ENCODE measurements at places on chromosomes 1 and 21. TPM values are rescaled to one million over a fixed set of nuclear protein-coding genes. Genes with fewer than 3 reads are reported as not detected.

DNA sequence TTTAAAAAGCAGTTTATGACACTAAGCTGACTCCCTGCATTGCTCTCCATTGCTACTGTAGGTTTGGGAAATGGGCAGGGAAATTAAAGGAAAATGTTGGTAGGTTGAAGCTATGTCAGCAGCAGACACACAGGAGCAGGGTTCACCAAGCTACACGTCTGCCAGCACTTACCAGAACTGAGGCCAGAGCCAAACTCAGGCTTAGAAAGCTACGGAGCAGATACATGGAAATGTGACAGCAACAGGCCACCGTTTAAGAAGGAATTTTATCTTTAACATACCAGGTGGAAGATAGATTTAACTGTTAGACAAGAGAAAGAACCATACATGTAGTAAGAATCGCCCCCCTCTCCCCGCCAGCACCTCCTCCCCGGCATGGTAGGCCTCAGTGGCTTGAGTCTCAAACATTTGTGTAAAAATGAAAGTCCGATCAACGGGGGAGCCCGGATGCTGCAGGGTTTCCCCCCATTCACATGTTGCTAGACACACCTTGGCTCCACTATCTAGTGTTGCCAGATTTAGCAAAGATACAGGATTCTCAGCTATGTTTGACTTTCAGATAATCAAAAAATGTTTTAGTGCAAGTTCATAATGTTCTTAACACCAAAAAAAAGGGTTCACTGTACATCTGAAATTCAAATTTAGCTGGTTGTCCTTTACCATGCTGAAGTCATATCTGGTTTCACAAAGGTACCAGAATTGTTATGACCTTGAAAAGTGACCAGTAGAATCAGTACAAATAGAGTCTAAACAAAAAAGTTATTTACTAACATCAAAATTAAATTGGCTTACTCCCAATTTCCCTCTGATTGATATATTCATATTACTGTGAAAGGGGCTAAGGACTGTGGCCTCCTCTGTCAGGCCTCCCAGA, 6.7 kb downstream of the OR2T11 start:
- DNase-seq: no peak

- DNase-seq: no peak
These were observed 665.0 kb downstream of the SMYD3 start for GRCh38 chr1:245842106-245842505.

DNA sequence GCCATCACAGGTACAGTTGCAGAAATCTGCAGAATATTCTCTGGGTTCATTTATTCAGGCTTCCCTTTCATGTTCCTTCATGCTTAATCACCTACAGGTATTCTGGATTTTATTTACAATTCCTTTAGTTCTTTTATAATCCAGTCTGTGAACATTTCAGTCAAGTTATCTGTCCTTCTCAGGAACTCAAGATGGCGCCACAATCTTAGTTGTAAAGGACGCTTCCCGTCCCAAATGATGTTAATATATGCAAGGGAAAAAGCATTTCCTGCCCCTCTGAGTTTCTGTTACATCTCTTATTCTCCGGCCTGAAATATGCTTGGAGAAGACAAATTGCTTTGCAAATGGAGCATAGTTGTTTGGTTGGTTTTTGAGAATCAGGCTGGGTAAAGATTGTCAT, 19.3 kb downstream of the F3 start:
- peak; percentile 65 for DNase-seq

DNA sequence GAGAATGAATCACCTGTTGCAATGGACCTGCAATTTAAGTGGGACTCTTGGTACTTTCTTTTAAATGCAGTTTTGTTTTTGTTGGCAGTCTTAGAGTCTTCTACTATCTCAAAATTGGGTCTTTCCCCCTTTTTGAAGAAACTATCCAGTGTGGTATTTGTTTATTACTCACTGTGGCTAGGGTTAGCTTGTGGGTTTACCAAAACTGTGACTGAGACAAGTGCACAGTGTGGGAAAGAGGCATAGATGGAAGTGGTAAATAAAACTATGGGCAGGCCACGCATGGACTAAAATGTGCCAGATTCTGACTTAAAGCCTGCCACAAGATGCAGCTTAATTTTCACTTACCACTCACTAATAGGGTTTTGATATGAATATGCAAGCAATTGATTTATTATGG, 1441.7 kb downstream of the PLA2G4A start:
- DNase-seq: no peak

DNA sequence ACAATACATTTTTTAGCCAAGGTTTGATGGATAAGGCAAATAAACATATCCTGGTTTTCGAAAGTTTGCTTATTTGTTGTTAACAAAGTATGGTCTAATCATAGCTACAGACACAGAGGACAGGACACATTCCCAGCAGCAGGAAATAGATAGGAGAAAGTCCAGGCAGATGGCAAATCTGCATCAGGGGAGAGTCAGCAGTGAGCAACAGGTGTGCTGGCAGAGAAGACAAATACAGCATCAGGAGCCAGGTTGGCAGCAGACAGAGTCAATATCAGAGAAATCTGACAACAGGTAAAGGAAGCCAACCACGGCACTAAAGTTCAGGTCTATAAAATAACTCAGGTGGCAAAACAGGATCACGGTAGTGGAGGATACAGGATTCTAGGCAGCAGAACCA, 210.7 kb upstream of the PTBP2 start:
- no peak for DNase-seq

DNA sequence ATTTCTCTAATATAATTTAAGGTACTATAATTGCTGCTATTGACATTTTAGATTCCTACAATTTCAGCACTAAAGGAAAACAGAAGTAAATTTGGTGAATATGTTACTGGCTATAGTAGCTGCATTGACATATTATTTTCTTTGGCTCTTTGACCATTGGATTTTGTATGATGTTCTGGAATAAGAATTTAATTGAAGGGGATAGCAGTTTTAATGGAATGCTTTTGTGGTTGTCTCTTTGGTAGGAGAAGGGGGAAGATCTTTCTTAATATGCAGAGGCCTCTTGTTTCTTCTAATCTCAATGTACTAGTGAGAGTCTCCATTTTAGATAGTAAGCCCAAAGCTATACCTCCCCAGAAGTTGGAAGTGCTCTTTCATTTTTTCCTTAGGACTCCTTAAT, 6.9 kb downstream of the DTL start:
- no peak for DNase-seq

DNA sequence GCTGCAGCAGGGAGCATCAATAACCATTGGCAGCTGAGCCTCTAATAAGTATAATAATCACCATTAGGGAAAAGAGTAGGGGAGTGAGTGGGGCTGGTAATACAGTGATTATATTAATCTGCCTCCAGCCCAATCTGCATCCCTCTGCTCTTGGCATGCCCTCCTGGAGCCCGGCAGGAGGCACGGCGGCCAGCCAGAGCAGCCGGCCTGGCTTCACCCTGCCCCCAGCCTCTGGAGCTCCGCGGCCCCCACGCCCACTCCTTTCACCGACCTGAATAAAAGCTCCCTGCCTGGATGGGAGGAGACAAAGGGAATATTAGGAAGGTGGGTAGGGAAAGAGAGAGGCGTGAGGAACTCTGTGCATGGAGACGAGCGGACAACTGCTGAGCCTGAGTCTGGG, 28.3 kb downstream of the OPTC start:
- DNase-seq: no peak

WNT3A gene
- total RNA-seq: 0.10 TPM

FCN3 gene
- total RNA-seq: not detected

FAM163A gene
- total RNA-seq: not detected

All from MCF 10A (cell line).